ENCODE measurements at places on chromosomes 2 and 18. TPM values are rescaled to one million over a fixed set of nuclear protein-coding genes. Genes with fewer than 3 reads are reported as not detected.
A peak's percentile ranks its signal among the peaks of the same experiment; 100 is the strongest.

The REL gene
- total RNA-seq: 20.1 TPM

The NETO1 gene
- total RNA-seq: not detected

GRCh38 chr18:13570856-13571495 lies 155.4 kb downstream of the FAM210A start:
- peak; percentile 51 for DNase-seq
- H3K4me3 ChIP-seq: no peak overlapping the region
- H3K27me3 ChIP-seq: no peaks in the 10 kb centered on the region
- peak overlapping the region; percentile 69 for H3K27ac ChIP-seq
- H3K36me3 ChIP-seq: peaks cover 10% of the 10 kb centered on the region
- H3K4me1 ChIP-seq: peaks cover 81% of the 10 kb centered on the region

DNA sequence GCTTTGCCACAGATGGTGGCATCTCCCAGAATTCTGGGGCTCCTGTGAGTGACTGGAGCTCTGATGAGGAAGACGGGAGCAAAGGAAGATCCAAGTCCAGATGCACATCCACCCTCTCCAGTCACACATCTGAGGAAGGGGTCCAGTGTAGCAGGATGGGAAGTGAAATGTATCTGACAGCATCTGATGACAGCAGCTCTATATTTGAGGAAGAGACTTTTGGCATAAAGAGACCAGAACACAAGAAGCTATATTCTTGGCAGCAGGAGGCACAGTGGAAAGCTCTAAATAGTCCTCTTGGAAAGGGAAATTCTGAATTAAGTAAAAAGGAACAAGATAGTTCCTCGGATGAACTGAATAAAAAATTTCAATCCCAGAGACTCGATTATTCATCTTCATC lies 23.5 kb upstream of the C1GALT1C1L start:
- H3K27ac ChIP-seq: no peak overlapping the region
- no peak for DNase-seq
- peaks cover 20% of the 10 kb centered on the region for H3K27me3 ChIP-seq

DNA sequence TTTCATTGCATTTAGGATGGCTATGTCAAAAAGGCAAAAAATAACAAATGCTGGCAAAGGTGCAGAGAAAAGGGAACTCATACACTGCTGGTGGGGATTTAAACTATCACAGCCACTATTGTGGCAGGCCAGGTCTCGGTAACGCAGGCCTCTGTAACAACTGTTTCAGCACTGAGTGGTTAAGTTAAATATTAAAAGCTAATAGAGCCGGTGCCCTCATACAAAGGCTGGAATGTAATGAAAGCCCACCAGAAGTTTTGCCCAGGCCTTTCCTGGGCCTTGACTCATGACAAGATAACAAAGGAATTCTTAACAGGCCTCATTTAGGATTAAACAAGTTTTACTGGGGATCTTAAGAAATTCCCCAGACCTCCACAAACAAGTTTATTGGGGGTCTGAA lies 10.7 kb downstream of the MERTK start:
- DNase-seq: no peak
- peaks cover 2% of the 10 kb centered on the region for H3K27me3 ChIP-seq
- H3K27ac ChIP-seq: no peak overlapping the region
- peaks cover 11% of the 10 kb centered on the region for H3K4me1 ChIP-seq

GRCh38 chr2:24827321-24828237 lies 34.4 kb downstream of the CENPO start:
- no peak overlapping the region for H3K27ac ChIP-seq
- no peaks in the 10 kb centered on the region for H3K27me3 ChIP-seq
- peaks cover 14% of the 10 kb centered on the region for H3K4me1 ChIP-seq
- no peak overlapping the region for H3K4me3 ChIP-seq

DNA sequence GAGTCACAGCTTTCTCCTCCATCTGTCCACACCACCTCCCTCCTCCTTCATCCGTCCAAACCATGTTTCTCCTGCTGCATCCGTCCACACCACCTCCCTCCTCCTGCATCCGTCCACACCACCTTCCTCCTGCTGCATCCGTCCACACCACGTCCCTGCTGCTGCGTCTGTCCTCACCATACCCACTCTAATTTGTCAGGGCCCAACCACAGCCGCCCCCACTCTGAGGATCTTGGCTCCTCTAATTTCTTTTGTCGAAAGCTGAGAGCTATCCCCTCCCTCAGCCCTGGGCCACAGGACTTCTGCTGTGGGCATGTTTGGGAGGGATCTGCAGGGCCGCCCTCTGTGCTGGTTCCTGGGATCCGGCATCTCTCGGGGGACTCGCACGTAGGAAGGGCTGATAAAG lies 67.4 kb downstream of the TPO start:
- H3K4me3 ChIP-seq: no peak overlapping the region
- no peak overlapping the region for H3K27ac ChIP-seq
- no peak for DNase-seq
- no peaks in the 10 kb centered on the region for H3K4me1 ChIP-seq

Measured in activated CD8-positive, alpha-beta T cell treated with anti-CD3 and anti-CD28 coated beads, Interleukin-2, amount 10 ng/mL, durations not matched to agents 7 days and 5 days (primary cell).